HL-60 (cell line): ENCODE measurements at places on chromosomes 16 and 17.

- no peak for DNase-seq
Measured at GRCh38 chr17:75615301-75615700, 17.9 kb upstream of the SMIM5 start.

GRCh38 chr17:27336184-27336583 lies 42.3 kb downstream of the WSB1 start:
- peak; percentile 64 for DNase-seq

GRCh38 chr17:76983075-76983775 lies 115.0 kb downstream of the MGAT5B start:
- DNase-seq = no peak

DNA sequence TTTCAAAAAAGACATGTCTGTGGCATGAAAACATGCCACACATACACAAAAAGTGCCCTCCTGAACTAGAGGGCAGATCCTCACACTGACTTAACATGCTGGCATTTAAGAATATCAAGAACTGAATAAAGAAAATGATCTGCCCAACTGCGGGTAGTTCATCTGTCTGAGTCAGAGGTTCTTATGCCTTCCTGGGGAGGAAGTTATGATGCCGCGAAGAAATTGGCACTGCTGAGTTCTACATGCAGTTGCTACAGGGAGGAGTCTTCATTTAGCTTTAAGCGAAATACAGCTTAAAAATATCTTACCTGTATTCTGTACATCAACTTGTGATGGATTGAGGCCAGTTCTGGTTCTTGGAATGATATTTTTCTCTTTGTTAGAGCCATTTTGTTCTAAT lies 6.3 kb downstream of the ALDH3A2 start:
- no peak for DNase-seq

GRCh38 chr16:26129997-26130396 lies 438.2 kb downstream of the HS3ST4 start:
- no peak for DNase-seq

DNA sequence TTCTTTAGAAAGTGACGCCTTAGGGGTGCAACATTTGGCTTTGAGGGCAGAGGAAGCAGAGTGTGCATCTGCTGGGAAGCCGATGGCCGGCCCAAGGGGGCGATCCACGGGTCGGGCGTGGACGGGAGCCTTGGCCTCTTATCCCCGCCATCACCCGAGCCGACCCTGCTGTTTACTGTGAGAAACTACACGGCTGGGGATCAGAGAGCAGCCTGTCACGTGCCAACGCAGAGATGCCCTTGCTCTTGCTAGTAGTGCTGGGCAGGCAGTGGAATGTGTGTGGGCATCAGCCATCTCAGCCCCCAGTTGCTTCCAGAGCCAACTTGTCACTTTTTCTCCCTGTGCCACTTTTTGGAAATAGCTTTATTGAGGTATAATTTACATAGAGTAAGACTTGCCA lies 26.7 kb upstream of the ITGB4 start:
- DNase-seq = no peak

- DNase-seq = no peak
Measured at GRCh38 chr16:69327585-69328310, 2.6 kb downstream of the PDF start.
